Substantia nigra (tissue), 51 donors: ENCODE measurements at places on chromosomes 2 and 18.
A peak's percentile ranks its signal among the peaks of the same experiment; 100 is the strongest.

GRCh38 chr2:20108655-20109396 is 57.4 kb upstream of the LAPTM4A start:
- DNase-seq = no peak

- DNase-seq = no peak
These were observed at the start of gene OTOS for GRCh38 chr2:240140511-240140910. OTOS (minus strand) TSS chr2:240140658; CDS start chr2:240140326, 332 bp downstream.

- DNase-seq = no peak
These were observed 21.4 kb downstream of the ZNF24 start for GRCh38 chr18:35322486-35323458.

DNA sequence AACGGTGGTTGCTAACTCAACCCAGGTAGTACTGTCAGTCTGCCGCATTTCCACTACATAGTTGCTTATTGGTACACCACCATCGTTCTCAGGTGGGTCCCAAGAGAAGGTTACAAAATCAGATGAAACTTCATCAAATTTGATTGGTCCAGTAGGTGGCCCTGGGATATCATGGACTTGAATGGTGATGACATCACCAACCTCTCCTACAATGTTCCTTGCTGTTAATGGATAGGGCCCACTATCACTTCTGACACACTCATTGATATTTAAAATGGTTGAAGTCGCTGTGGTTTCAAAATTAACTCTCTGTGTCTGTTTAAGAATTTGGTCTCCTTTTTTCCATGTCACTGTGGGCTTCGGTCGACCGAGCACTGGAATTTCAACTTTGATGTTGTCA is 94.5 kb downstream of the PLEKHA3 start:
- DNase-seq = no peak

GRCh38 chr2:8458503-8459459 is 223.1 kb upstream of the ID2 start:
- DNase-seq = no peak

DNA sequence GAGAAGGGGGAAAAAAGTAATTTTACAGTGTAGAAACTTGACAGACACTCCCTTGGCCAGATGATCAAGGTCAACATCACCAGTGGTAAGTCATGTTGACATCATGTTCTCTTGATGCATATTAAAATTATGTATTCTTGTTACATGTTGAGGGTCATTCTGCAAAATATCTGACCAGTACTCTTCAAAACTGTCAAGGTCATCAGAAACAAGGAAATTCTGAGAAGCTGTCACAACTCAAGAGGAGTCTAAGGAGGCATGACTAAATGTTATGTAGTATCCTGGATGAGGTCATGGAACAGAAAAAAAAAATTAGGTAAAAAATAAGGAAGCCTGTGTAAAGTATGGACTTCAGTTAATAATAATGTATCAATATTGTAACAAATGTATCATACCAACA is 6.3 kb downstream of the SGPP2 start:
- no peak for DNase-seq

DNA sequence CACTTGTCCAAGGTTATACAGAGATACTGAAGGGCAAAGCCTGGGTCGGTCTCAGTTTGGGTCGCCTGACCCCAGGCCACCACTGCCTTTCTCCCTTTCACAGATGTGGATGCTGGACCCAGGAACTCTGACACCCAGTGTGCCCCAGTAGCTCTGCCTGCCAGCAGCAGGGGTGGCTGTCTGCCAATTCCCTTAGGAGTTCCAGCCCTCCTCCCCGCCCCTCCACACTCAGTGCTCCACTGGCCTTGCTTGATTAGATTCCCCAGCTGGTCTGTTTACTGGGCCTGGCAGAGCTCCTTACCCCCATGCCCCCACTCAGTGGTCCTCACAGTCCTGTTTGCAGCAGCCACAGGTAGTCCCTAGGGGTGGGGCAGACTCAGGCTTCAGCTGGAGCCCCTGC is 75.5 kb downstream of the NPAS2 start:
- DNase-seq = peak; percentile 42

- DNase-seq = peak; percentile 0
These were observed 6.3 kb downstream of the TNFAIP6 start for GRCh38 chr2:151363709-151364108.

DNA sequence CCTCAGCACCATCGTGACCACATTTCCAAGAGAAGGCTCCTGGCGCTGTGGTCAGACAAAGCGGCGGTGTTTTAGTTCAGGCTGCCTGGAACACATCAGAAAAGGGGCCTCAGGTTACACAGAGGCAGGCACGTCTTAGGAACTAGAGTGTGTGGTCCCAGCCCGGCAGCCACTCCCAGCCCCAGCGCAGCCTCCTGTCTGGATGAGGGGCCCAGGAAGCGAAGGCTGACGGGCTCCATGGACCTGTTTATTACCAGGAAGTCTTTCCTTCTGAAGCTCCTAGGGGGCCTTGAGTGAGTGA is 10.0 kb upstream of the GPR55 start:
- DNase-seq = no peak

DNA sequence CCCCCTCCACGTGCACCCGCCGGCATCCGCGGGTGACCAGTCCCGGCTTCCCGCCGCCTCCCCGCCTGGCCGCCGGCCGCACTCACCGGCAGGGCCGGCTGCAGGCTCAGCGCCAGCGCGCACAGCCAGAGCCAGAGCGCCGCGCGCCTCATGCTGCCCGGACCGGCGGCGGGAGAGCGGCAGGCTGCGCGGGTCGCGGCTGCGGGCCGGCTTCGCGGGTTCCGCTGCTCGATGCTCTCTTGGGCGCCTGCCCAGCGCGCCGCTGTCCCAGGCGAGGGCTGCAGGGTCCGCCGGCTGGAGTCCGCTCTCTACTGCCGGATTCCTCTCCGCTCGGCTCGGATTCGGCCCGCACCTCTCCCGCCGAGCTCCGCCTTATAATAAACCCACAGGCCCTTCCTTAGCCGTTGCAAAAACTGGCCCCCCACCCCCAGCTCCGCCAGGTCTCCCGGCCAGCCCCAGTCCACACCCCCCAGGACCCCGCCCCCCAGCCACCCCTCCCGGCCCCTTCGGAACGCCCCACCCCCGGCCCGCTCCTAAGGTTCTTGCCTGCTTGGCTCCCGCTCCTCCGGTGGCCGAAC is at the start of gene SDC1:
TSS of gene SDC1 (minus strand) at position 415 of the 578 bp plus-strand sequence. CDS start at position 152, 263 bp downstream.
- DNase-seq = no peak

- DNase-seq = no peak
These were observed 228.6 kb downstream of the EPHA4 start for GRCh38 chr2:221343524-221343923.
